ENCODE measurements at places on chromosomes 16 and 17.

DNA sequence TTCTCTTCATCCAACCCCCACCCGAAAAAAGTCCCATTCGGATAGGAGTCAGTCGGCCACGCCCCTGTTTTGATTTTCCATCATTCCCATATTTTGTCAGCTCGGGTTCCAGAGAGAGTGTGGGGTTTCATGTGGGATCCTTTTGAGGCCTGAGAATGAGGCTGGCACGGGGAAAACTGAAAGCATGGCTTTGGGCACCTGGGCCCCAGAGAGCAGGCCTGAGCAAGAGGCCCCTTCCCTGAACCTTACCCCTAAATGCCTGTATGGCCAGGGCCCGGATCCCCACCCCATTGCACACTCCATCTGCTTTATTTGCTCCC lies 4.6 kb upstream of the HOXB4 start:
- DNase-seq = no peak

- DNase-seq = peak; percentile 45
These were observed 58.0 kb upstream of the GSE1 start for GRCh38 chr16:85554889-85555718.

- DNase-seq = no peak
These were observed 12.8 kb upstream of the TNS4 start for GRCh38 chr17:40514013-40514875.

DNA sequence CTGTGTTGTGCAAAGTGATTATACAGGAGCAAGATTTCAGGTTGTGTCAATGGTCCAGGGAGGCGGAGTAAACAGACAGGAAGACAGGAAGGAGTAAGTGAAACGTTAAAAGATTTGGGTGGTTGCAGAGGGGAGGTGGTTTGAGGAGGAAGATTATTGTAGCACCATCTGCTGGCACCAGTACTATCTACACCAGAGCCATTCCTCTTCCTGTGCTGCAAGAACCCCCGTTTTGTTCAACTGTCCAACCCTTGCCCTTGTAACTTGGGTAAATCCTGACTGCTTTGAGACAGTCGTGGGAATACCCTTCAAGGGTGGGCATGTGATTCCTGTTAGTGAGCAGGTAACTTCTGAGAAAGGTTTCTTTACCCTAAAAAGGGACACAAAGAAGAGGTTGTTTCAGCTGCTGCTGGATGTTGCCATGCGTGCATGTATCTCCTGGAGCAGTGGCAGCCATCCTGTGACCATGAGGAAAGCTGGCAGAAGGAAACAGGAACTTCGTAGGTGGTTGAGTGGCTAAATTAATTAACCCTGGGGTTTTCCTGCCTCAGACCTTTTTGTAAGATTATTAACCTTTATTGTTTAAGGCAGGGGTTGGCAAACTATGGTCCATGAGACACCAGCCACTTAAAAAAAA lies 124.1 kb downstream of the PRKCA start:
- no peak for DNase-seq

- no peak for DNase-seq
These were observed 95.7 kb downstream of the HS3ST3B1 start for GRCh38 chr17:14396547-14396946.

DNA sequence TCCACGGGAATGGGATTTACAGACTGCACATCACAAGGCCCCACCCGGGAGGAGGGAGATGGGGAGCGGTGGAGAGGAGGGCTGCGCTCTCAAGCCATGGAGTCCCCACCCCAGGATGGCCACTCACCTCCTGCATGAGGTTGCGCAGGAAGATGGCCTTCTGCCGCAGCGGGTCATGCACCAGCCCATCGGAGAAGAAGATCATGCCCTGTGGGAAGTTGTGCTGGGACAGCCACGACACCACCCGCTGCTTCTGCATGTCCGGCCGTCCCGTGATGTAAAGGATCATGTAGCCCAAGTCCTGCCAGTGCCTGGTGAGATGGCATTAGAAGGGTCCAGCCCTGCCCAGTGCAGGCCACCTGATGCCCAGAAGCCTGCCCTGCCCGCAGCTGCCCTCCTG lies 17.0 kb downstream of the PIMREG start:
- no peak for DNase-seq

- DNase-seq = no peak
These were observed 18.1 kb downstream of the CLTC start for GRCh38 chr17:59637611-59638310.

DNA sequence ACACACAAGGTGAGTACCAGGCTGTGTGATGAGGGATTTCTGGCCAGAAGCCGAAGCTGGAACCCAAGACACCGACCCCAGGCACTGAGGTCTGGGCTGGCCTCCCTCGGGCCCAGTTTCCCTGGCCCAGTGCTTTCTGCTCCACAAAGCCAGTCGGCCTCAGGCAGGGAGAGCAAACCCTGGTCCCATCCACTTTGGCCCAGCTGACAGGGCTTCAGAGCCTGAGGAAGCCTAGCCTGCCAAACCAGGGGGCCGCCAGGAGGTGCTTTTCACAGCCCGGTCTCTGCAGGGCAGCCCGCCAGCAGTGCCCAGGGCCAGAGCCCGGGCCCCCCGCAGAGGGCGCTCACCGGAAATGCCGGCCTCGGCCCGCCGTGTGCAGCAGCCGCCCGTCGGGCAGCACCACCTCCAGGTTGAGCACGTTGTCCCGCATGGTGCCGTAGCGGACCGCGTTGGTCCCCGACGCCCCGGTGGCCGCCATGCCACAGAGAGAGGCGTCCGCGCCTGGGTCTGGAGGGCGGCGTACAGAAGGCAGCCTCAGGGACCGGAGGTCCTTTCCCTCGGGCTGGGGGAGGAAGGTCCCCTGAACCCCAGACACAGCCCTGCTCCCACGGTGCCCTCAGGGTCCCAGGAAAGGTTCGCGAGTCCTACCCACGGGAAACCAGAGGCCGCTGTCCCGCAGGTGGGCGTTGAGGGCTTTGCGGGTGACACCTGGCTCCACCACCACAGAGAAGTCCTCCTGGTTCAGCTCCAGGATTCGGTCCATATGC lies 2.2 kb downstream of the LDHD start:
- no peak for DNase-seq

DNA sequence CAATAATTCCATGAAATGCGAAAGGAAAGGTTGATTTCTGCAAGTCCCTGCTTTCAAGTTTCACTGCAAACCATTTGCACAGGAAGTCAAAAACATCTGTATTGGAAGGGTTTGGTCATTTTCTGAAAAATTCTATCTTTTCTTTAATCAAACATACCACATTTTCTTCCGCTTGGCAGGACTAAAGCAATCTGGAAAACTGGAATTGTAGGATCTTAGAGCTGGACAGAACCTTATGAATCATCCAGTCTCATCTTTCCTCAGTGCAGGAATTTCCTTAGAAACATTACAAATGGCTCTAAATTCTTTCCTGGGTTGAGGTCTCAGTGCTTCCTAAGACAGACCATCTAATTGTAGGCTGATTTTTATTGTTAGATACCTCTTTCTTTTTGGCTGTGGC lies 111.5 kb upstream of the ELAC2 start:
- DNase-seq = no peak

DNA sequence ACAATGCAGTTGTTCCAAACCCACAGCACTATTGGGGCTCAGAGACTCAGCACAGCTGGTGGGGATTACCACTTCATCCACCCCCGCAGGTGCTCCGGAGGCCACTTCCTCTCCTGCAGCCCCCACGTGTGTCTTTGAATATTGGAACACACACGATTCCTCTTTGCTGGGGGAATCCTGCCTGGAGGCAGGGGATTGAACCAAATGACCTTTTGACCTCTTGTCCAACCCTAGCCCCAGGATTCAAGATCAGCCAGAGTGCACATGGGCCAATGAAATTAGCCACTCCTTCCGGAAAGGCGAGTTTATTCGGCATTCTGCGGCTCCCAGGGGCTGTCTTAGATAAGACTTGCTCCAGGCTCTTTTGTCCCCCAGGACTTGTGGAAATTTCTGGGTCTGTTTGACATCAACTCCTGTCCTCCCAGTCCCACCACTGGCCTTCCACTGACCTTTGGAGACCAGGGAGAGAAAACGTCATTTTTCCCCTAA lies 350.2 kb downstream of the FOXL1 start:
- DNase-seq = peak; percentile 73

- DNase-seq = no peak
These were observed 241.0 kb downstream of the GSG1L start for GRCh38 chr16:27822529-27822928.

DNA sequence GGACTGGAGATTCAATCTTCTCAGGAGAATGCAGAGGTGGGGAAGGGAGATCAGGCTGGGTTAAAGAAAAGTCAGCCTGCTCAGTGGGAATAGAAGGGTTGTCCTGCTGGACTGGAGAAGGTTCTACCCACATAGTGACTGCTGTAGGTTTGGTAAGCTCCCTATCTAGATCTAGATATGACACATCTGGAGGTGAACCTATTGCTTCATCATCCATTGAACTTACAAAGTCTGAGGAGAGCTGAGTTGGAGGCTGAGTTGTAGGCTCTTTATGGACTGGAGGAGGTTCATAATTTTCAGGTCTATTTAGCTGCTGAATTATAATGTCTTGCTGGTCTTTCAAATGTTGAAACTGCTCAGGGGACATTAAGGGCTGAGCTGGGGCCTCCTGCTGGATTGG lies 46.0 kb upstream of the NF1 start:
- DNase-seq = no peak

DNA sequence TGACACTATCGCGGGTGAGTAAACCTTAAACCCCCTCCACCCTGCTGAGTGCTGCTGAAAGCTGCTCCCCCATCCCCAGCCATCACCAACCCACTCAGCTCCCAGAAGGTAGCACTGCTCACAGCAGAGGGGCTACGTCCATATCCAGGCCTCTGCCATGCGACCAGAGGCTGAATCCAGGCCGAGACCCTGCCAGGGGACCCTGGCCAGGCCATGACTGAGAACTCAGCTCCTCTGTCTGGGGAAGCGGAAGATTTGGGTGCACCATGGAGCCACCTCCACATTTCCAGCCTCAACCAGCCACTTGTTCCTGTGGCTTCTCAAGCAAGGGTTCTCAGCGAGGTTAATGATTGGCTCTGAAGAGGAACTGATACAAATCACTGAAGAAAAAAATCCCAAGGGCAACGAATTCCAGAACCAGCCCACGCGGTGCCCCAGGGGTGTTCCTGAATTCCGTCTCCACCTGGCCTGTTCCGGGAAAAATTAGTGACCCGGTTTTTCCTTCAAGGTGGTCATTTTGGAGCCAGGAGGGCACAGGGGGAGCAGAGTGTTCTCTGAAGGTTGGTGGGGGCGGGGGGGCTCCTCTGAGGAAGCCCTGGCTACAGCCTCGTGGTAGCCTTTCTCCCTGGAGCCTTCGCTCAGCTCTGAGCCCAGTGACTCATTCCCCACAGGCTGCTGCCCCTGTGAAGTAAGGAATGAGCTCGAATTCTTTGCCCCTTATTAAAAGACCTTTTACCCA lies 9.3 kb upstream of the SLC16A5 start:
- peak; percentile 52 for DNase-seq

DNA sequence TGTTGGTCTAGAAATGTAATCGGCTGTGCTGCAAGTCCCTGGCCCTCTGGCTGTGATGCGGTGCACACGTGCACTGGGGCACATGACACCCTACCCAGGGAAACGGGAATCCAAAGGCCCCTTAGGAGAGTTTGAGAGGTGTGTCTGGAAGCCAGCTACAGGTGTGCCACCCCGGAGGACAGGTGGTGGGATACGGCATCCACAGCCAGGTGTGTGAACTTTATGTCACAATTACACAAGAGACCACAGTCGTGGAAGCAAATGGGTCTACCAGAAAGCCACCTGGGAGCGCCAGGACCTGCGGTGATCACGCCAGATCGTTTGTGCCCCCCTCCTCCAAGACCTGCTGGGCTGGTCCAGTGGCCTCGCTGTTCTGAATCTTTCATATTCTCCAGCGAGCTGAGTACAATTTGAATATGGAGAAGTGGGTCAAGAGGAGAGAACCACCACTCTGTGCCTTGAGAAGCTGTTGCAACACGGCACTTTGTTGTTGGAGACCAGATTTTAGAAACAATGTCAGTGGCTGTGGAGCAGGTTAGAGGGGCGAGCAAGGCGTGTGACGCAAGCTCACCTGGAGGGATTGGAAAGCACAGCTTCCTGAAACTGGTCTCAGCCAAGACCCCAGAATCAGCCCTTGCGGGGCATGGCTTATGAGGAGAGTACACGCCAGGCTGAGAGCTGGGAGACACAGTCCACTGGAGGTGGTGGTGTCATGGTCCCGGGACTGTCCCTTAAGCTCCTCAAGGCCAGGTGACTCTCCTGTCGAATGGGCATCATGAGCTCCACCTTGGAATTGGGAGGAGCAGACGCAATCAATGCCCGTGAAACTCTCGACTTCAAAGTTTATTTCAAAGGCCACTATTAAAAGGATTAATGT lies 37.4 kb downstream of the COX4I1 start:
- DNase-seq = no peak

DNA sequence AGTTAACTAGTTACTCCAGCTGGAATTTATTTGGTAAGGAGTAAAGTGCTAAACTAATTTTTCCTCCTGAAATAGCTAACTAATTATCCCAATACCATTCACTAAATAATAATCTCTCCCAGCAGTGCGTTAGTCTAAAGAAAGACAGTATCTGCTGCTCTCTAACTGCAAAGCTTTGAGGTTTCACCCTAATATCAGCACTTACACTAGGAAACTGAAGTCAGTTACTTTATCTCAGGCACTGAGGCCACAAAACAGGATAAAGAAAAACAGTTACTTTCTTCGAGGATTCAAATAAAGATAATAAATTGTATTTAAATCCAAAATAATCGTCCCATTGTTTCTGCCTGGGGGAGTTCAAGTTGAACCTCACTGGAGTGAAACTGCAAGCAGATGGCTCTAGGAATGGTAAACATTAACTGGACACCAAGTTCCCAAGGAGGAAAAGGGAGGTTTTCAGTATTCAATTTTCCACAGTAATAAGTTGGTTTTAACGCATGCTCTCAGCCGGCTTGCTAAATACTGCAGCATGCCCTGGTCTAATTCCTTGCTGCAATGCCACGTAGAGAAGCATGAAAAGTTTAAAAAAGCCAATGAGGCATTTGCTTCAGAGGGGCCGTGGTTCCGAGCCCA lies 20.0 kb upstream of the FOXJ1 start:
- DNase-seq = no peak

GRCh38 chr16:74146643-74147042 lies 150.0 kb upstream of the PSMD7 start:
- no peak for DNase-seq

GRCh38 chr17:51741458-51741857 lies 417.1 kb downstream of the CA10 start:
- no peak for DNase-seq

DNA sequence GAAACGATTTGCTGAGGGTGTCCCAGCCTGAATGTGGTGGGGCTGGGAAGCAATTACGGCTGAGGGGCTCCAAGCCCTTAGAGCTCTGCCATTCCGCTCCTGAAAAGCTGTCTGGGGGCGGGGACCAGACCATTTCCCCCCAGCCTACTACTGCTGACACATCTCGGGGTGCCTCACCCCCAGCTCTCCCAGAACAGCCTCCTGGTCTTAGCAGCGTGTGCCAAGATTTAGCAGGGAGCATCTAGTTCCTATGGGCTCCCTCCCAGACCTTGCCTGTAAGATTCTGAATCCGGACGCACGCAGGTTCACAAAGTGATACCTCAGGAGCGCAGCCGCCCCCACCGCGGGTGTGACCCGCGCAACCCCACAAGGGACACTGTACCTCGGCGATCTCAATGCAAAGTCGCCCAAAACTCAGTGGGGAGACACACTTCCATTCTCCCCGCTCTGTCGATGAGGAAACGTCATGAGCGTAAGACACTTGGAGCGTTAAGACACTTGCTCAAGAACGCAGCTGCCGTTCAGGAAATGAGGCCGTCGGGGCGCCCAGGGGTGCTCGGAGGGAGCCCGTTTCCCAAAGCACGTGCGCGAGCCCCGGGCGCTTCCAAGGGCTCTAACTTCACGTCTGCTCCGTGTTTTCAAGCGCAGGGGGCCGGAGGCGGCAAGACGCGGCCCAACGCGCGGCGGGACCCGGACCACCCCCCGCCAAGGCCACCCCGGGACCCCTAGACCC lies 629 bp downstream of the GEMIN4 start:
- peak; percentile 31 for DNase-seq
